ENCODE measurements at places on chromosomes 7 and 10.

- no peak for DNase-seq
Measured at GRCh38 chr7:108413782-108414492, 42.3 kb downstream of the NRCAM start.

DNA sequence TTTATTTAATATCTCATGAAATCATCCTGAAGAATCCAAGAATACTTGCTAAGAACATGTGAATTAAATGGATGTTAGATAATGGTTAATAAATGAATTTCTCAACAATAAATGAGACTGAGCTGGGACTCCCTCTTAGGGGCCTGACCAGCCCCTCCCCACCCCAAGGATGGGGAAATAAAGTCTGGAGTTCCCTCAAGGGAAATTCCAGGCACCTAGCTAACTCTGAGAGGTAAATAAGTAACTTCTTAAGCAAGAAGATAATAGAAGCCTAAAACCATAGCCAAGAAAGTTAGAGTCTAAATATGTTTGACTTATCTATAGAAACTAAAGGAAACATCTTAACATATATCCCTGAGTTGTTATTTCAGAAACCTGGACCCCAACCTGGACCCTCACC lies 32.2 kb upstream of the PPP1R9A start:
- DNase-seq, result no peak

- DNase-seq, result peak; percentile 14
Measured at GRCh38 chr7:91570560-91570959, 306.3 kb downstream of the FZD1 start.

DNA sequence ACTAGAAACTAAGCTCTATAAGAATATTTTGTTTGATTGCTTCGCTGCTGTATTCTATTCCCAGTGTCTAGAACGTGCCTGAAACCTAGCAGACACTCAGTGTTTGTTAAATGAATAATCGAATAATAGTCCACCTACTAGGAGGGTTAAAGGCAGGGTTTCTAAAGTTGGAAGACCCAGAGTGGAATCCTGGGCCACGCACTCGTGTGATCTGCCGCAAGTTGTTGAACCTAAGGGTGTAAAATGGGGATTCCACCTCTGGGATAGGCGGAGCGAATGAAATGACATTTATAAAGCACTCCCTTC lies 702 bp upstream of the AGFG2 start:
- DNase-seq, result no peak

DNA sequence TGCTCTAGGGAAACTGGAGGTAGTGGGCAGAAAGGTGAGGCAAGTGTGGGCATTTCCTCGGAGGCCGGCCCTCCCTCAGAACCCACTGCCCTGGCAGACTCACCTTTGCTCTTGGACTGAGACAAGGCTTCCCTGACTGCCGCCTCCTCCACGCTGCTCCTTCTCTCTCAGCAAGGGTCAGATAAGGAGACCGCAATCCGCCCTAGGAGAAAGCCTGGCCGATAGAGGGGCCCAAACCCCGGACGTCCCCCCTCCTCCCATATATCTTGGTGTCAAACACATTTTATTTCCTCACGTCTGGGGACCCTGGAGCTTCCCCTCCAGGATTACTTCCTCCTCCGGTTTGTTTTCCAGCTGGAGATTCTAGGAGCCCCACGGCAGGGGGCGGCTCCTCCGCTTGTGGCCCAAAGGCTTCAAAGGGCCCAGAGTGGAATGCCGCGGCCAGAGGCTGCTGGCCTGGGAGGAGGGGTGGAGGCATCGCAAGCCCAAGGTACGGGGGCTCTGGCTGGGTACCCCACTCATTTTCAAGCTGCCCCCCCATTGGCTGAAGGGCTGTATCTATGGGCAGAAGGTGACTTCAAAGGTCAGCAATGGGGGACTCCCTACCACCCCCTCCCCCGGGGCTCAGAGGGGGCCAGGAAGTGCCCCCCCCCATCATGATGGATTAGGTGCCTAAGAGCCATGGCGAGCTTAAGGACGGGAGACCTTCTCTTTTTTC lies 31.7 kb upstream of the LBX1 start:
- DNase-seq, result no peak

Data from fibroblast of gingiva (primary cell).